OCI-M1 (cell line): ENCODE measurements at places on chromosomes 5 and 9.

DNA sequence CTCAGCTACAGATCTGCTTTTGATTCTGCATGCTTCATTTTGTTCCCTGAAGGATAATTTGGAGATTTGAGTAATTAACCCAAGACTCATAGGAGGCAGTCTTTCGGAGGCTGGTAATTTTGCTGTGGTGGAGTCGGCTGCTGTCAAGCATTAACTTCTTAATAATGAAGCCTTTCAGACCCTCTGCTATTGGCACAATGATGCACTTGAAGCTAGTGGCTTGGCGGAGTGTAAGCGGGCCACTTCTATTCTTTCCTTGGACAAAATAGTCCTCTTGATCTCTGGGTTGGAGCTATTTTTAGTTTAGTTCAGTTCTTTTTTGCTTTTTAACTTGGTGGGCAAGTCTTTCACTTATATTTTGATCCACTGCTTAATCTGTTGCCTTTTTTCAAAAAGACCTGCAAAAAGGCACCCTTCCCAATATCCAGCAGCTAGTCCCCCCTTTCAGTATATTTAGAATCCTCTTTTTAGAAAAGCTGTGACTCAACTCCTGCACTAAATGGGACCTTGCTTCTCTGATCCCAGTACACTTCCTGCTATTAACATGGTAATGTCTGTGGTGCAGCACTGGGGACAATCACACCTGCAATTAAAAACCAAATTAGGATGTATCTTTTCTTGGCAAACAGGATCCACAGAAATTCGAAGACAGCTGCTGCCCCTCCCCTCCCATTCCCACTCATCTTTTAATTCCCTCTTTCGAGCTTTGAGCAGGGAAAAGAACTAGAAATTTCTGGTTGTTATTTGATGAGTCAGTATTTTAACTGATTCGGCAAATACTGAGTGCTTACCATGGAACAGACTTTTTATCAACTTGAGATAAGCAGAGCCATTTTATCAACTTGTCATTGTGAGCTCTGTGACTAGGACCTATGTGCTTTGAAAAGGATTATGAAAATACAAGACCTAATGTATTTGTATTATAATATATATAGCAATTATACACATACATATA is 169.4 kb upstream of the ANKRD55 start:
- DNase-seq, result peak; percentile 50

- DNase-seq, result peak; percentile 18
These were observed 79.3 kb downstream of the RXRA start for GRCh38 chr9:134405527-134405926.

DNA sequence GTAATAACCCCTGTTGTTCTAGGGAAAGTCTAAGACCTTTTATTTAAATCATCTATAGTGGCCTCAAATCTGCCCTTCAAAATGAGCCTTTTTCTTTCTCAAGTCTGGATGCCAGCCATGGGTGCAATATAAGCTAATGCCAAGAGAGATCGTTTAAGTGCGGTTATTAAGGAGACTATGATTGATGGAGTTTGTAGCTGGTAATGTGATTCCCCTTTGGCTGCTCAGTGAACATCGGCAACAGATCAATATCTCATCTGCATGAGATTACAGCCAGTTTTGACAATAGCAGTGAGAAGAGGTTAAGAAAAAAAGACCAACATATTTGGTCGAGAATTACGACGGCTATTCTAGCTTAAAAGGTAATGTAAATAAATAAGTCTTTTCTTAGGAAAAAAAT is 1049.4 kb upstream of the NUDT12 start:
- no peak for DNase-seq

GRCh38 chr5:134555890-134556311 is 30.4 kb downstream of the JADE2 start:
- peak; percentile 2 for DNase-seq

DNA sequence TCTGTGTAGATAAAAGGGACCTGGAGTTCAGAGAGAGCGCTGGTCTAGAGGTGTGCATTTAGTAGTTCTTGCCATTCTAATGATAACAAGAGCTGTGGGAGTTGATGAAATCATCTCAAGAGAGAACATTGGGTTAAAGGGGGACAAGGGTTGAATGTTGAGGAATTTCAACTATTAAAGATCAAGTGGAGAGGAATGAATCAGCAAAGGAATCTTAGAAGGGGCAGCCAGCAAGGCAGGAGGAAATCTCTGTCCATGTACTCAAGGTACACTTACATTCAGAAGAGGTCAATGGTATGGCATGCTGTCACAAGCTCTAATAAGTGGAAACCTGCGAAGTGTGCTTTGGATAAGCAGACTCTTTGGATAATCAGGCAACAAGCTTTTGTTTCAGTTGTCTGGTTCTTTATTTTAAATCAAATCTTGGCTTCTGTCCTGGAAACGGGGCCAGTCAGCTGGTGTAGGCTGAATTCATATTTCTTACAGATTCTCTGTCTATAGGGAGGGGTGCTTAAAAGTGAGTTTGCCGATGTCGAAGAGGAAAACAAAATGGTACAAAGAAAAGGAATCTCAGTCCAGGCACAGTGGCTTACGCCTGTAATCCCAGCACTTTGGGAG is 320.5 kb upstream of the CD180 start:
- no peak for DNase-seq

DNA sequence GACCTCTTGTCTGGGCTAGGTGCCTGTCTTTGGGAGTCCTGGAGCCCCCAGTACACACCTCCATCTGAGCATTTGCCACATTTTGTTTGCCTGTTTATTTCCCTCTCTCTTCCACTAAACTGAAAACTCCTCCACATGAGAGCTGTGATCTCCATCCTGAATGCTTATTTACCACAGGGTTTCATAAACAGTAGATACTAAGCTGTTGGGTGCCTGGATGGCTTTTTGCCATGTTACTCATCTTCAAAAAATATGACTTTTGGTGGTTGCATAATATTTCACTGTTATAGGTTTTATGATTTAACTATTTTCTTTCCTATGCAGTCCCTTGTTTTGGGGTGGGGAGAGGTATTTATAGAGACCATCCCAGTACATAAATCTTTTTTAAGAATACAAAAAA is 99.6 kb downstream of the APBA1 start:
- no peak for DNase-seq

DNA sequence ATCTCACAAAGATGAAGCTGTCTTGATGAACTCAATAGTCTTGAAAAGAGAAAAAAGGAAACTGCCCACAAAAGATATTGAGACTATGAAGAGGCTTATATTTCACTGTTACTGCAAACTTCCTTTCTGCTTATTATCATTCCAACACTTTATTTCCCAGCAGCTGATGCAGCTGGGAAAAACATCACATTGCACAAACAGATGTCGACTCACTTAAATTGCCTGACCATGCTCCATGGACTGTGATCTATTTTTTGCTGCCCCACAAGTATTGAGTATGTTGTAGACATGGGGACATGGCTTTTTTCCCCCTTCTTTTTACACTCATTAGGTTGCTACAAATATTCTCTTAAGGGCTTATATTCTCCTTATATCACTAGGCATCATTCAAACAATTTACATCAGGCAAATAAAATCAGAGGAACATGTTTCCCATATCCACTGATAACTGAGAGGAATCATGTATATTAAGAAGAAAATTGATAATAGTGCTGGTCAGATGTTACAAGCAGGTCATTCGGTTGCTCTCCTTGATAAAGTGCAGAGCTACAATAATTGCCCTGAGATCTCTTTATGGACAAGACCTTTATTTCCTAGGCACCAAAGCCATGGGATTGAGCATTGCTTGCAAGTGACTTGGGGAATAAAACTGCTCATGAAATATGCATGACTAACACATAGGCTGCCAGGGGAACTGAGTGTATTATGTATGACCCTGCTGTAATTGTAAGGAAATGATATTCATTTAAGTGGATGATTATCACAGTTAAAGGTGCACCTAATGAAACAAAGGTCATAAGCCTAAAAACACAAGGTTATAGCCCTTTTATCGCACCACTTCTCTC is 509.9 kb downstream of the ZNF608 start:
- DNase-seq, result no peak

GRCh38 chr5:52783226-52783959 is 4.3 kb upstream of the ITGA1 start:
- no peak for DNase-seq

GRCh38 chr5:59685793-59686192 is 207.7 kb downstream of the PDE4D start:
- no peak for DNase-seq

DNA sequence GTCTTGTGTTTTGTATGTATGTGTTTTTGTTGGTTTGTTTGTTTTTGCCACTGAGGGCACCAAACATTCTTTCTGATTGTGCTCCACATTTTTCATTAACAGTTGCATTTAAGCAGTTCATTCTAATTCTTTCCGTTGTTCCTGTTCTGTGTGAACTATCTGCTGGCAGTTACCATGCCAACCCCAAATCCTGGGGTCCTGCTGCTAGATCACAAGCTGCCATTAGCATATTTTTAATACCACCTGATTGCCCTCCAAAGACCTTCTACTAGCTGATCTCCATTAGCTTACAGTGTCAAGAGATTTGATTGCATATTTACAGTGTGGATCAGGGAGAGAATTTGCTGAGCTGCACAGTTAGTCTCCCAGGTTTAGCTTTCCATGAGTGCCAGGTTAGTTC is 40.6 kb upstream of the STARD4 start:
- no peak for DNase-seq

DNA sequence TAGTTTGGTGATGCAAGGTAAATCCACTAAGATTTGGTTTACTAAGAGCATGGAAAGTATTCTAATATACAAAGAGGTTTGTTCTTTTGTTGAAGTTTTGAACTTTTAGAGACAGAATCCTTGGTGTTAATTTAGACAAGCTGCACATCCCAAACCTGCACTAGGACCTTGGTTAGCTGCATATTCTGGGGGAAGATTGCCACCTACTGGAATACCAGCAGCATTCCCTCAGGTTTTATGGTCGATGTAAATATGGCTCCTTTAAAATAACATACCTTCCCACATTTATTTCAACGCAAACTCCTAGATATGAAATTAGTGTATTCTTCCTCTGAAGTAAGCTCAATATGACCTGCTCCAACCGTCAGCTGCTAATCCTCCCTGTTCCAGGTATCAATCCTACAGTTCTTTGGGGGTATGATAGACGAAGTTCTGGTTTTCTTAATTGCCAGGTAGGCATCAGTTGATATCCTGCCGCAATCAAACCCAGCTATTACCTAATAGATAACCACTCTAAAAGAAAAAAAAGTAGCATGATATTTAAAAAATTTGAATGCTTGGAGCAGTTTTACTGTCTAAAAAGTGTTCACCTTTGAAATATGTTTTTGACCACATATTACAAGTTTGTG is 624.1 kb downstream of the ISL1 start:
- DNase-seq, result peak; percentile 61

GRCh38 chr9:5845157-5845531 is 12.2 kb upstream of the ERMP1 start:
- no peak for DNase-seq

DNA sequence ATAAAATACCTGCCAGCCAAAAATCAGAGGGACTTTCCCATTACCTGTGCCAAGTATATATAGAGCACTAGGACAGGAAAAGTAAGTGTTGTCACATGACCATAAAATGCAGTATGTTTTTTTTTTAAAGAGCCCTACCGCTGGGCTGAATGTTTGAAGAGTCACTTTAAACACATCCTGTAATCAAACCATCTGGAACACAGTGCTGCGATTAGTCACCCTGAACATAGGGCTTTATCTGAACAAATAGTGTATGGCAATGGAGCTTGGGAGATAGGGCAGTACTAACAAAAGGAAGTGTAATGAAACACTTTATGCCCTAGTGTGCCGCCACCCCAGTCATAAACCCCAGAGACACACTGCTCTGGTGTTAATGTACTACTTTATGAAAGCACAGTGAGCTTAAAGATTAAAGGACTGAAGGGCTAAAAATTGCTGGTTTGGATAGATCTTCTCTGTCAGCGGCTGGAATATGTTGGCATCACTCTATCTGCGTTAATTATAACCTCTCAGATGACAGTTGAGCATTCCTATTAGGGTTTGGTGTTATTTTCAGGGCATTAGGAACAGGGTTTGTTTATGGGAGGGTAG is 90.4 kb downstream of the ZNF608 start:
- DNase-seq, result peak; percentile 20

DNA sequence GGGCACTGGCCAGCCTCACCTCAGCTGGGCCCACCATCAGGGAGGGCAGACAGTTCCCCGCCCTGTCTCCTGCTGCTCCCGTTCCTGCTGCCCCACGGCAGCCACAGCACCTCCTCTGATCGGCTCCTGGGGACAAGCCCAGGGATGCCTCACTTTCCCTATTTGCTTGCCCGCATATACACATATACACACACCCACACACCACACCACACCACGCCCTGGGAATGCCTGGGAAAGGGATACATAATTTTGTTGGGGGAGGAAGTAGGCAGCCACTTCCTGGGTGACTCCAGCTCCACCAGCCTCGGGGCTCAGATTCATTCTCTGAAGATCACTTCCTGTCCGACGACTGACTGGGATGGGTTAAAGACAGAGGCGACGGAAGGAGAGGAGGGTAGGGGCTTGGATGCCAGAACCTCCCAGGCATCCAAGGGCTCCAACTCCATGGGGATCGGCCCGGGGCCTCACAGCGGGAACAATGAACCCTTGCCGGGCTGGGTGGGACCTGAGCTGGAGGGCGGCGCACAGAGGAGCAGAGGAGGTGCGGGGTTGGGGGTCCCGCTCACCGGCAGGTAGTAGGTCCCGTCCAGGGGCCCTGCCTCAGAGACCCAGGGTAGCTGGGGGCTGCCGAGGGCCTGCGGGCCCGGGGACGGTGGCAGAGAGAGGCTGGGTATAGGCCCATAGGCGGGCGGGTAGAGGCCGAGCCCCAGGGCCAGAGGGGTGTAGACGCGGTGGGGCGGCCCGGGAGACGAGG is 2.0 kb upstream of the MZB1 start:
- DNase-seq, result no peak

- DNase-seq, result no peak
These were observed 148.9 kb downstream of the ARHGAP26 start for GRCh38 chr5:142918959-142919635.

DNA sequence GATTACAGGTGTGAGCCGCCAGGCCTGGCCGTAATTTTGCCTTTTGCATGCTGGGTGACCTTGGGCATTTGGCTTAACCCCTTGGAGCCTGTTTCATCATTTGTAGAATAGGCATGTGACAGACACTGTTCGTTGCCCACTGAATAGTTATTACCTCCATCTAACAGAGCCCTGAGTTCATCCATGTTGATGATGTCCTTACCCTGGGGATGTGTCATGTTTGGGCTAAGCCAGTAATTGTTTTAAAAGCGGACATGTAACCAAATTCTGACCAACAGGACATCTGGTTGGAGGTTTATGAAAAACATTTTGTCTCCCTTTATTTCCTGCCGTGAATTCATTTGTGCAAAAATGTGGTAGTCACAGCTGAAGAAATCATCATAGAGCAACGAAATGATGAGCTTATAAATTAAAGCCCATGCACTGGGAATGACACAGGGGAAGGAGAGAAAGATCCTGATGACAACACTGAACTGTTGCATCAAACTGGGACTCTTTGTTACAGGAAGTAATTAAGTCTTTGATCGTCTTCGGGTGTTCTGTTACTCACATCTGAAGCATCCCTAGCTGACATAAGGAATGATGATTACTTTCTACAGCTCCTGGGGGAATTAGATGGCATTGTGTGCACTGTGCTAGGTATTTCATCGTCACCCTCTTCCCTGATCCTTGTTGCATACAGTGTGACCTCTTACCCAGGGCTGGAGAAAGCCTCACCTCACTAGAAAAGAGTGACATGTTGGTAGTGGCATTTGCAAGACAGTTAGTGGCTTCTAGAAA is 117.8 kb downstream of the FGF18 start:
- no peak for DNase-seq

- no peak for DNase-seq
These were observed 101.8 kb downstream of the DOCK8 start for GRCh38 chr9:316382-316965.
